T-cell (primary cell): ENCODE measurements at places on chromosomes 12 and 14. TPM values are rescaled to one million over a fixed set of nuclear protein-coding genes. Genes with fewer than 3 reads are reported as not detected.

ERP27 gene
- total RNA-seq, result 12.4 TPM

COCH gene
- 1.4 TPM for total RNA-seq

OR4K5 gene
- not detected for total RNA-seq

MAP3K9 gene
- total RNA-seq, result 6.7 TPM

GRCh38 chr14:69324341-69324931, 64.5 kb downstream of the GALNT16 start:
- H3K27ac ChIP-seq, result no peak overlapping the region
- H3K4me3 ChIP-seq, result no peak overlapping the region

DNA sequence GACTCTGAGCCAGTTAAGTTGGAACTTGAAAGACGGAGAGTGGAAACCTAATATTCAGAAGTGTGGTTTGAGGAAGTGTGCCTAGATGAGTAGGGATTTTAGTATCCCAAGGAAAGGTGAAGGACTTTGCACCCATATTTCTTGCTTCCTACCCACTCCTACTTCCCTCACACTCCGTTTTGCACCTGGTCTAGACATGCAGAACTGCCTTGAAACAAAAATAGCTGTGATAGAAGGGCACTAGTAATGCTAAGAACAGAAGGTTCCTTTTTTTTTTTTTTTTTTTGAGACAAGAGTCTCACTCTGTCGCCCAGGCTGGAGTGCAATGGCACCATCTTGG, 732 bp upstream of the ARF3 start:
- no peak for DNase-seq
- H3K27ac ChIP-seq, result no peak overlapping the region
- H3K4me1 ChIP-seq, result peaks cover 11% of the 10 kb centered on the region
- no peaks in the 10 kb centered on the region for H3K36me3 ChIP-seq
- no peak overlapping the region for H3K4me3 ChIP-seq

DNA sequence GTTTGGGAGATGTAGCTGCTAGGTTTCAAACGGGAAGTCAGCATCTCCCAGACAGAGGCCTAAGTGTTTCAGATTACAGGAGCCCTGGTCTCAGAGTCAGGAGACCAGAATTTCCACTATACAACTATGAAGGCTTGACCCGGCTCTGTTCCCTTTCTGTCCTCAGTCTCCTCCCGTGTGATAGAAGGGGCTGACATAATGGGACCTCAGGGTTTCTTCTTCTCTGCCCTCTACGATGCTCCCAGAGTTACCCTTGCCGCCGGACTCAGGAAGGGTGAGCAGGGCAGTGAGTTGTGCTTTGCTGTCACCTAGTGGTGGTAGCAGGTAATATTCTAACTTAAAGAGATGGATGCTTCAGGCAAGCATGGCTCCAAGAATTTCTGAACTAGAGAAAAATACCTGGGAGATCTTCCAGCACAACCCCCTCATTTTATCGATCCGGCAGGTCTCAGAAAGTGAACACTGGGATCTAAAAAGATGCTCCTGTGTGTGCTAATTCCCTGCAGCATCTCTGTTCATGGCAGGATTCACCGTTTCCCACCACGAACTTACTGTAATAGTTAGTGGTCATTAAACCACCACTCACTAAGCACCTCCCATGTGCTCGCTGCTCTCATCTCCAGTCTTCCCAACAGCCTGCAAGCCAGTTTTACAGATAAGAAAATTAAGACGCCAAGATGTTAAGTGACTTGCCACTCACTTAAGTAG, 84.4 kb downstream of the VWF start:
- no peak overlapping the region for H3K4me3 ChIP-seq
- peaks cover 6% of the 10 kb centered on the region for H3K4me1 ChIP-seq
- DNase-seq, result peak; percentile 35
- no peaks in the 10 kb centered on the region for H3K36me3 ChIP-seq
- H3K27ac ChIP-seq, result no peak overlapping the region
- no peaks in the 10 kb centered on the region for H3K27me3 ChIP-seq

GRCh38 chr14:42000450-42000849, 393.8 kb downstream of the LRFN5 start:
- H3K27me3 ChIP-seq, result no peaks in the 10 kb centered on the region
- H3K4me3 ChIP-seq, result no peak overlapping the region
- no peak for DNase-seq

GRCh38 chr12:96985515-96986362, 78.7 kb downstream of the NEDD1 start:
- peak; percentile 38 for DNase-seq

- no peak for DNase-seq
- H3K27ac ChIP-seq, result no peak overlapping the region
- H3K4me3 ChIP-seq, result no peak overlapping the region
- peaks cover 19% of the 10 kb centered on the region for H3K4me1 ChIP-seq
Observed at GRCh38 chr12:110351119-110351518, 52.4 kb downstream of the ANAPC7 start.

GRCh38 chr12:117854339-117855012, 114.3 kb downstream of the KSR2 start:
- no peak for DNase-seq
- H3K4me1 ChIP-seq, result no peaks in the 10 kb centered on the region
- peaks cover 2% of the 10 kb centered on the region for H3K27me3 ChIP-seq
- no peak overlapping the region for H3K4me3 ChIP-seq
- H3K27ac ChIP-seq, result no peak overlapping the region

DNA sequence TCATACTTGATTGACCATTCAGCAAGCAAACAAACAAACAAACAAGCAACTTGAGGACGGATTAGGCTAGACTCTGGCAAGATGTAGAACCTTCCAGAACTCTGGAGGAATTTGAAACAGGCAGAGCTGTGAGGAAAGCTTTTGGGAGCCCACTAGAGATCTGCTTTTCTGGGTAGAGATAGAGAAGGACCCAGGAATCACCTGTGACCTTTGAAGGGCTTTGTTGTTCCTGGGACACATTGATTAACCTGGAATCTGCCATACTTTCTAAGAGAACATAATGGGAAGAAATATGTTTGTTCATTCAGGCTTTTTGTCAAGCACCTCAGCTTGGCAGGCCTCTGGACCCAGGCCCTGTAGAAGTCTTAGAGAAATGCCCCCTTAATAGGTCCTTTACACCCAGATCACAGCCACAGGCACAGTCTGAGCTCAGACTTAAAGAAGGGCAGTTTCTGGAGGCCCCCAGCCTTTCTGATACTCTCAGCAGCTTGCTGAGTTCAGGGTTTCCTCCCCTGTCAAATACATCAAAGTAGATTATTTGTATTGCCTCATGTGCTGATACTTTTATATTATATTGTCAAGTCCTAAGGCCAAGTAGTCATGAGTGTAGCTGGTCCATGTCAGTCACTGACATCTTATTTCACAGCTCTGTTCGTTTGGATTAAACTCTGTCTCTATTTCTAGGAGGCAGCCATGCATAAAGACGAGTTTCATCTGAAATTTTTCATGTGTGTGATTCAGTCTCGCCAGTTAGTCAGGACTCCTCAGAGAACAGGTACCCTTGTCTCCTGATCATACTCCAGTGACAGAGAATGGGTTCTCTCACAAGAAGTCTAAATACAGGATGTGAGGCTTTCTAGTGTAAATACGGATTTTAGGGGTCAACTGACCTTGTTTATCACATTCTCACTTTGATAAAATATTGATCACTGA, 1.1 kb upstream of the SENP1 start:
- peak overlapping the region; percentile 96 for H3K27ac ChIP-seq
- H3K4me1 ChIP-seq, result peaks cover 19% of the 10 kb centered on the region
- DNase-seq, result no peak

GRCh38 chr12:111158992-111159391, 209.9 kb downstream of the PHETA1 start:
- no peaks in the 10 kb centered on the region for H3K4me1 ChIP-seq
- no peaks in the 10 kb centered on the region for H3K36me3 ChIP-seq
- no peak overlapping the region for H3K4me3 ChIP-seq
- no peak overlapping the region for H3K27ac ChIP-seq
- no peak for DNase-seq
- no peaks in the 10 kb centered on the region for H3K27me3 ChIP-seq

GRCh38 chr14:39957290-39957689, 525.1 kb upstream of the FBXO33 start:
- H3K27ac ChIP-seq, result no peak overlapping the region
- no peak for DNase-seq
- H3K27me3 ChIP-seq, result no peaks in the 10 kb centered on the region
- H3K4me1 ChIP-seq, result no peaks in the 10 kb centered on the region
- H3K4me3 ChIP-seq, result no peak overlapping the region
- no peaks in the 10 kb centered on the region for H3K36me3 ChIP-seq

DNA sequence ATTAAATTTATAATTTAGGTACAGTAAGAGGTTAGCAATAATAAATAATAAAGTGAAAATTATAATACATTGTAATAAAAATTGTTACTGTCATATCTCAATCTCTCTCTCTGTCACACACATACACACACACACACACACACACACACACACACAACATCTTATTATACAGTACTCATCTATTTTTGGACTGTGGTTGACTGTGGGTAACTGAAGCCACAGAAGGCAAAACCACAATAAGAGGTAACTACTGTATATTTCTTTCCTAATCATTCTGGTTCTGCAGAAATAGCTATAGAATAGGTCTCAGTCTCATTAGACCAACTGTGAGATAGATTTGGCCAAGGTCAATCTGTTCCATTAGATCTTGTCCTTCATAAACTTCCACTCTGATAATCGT, 33.1 kb upstream of the PTPRO start:
- H3K36me3 ChIP-seq, result no peaks in the 10 kb centered on the region
- H3K27ac ChIP-seq, result no peak overlapping the region
- H3K4me3 ChIP-seq, result no peak overlapping the region
- DNase-seq, result no peak
- H3K27me3 ChIP-seq, result no peaks in the 10 kb centered on the region
- H3K4me1 ChIP-seq, result no peaks in the 10 kb centered on the region
